ENCODE measurements at places on chromosomes 5 and 9.
A peak's percentile ranks its signal among the peaks of the same experiment; 100 is the strongest.

- no peak for DNase-seq
Measured at GRCh38 chr9:125472926-125473701, 211.5 kb downstream of the GAPVD1 start.

DNA sequence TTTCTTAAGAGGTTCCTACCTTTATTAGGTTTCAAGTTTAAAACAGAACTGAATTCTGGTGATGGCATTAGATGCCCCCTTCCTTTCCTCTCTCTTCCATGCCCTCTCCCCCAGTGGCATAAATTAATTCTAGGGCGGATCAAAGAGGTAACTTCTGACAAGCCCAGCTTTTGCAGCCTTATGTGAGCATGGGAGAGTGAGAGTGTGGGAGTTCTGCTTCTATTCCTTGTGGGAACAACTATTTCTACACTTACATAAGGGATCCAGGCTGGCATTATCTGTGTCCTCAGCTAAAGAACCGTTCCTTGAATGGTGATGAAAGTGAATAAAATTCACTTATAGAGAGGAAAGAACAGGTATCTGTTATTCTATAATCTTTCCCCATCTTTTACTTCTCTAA is 437.6 kb downstream of the KIF4B start:
- no peak for DNase-seq

DNA sequence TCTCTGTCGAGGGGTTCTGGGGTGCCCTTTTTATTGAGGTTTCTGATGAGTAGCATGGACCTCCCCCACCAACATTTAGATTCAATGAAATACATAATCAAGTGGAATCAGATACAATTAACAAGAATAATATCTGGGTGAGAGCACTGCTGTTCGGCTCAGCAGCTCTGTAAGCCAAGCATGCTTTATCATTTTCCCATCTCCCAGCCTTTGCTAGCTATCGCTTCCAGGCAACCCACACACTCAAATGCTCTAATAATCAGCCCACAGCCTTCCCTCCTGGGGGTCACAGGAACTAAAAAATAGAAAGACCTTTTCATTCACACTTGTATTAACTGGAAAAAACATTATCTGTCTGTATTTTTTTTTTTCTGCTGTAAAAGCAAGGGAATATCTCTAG is 8.9 kb downstream of the PLPPR1 start:
- no peak for DNase-seq

DNA sequence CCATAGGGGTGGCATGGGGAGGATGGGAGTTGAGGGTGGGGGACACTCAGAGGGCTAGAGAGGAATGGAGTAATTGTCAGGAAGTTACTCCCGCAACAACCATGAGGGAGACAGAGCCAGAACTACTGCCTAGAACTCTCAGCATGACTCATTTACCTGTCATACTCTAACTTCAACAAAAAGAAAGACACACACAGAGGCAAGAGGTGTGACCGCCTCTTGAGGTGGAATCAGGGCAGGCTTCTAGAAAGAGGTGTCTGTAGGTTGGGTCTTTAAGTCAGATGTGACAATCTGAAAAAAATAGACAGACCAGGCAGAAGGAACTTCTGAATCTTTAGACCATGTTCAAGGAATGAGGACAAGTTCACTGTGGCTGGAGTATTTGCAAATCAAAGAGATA is 73.4 kb downstream of the GABBR2 start:
- DNase-seq: no peak

- DNase-seq: no peak
Measured at GRCh38 chr5:87411586-87411972, 1.2 kb downstream of the CCNH start.

DNA sequence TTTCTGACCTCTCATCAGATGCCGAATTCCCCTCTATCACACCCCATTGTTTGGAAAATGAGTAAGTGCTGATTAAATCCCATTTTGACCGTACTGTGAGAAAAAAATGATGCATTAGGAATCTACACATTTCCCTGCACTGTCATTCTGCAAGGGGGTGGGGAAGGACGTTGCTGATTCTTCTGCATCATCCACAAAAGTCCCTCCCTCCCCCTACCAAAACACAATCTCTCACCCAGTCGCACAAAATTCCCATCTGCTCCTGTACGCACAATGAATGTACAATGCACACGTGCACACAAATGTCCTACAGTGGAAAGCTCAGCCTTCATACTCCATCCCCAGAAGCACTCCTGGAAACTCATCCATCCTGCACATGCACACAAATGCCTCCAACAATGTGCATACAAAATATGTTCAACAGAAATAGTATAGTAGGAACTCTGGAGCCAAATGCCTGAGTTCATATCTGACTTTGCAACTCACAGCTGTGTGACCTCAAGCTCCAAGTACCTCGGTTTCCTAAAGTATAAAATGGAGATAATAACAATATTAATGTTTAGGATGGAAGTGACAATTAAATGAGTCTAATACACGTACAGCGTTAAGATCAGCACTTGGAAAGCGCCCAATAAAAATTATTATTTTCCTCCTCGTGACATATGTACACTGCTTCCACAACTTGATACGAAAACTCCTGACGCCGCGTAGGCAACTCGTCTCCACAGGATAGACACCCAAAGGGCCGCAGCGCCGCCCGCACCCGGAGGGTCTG is 809 bp downstream of the TNIP1 start:
- DNase-seq: peak; percentile 63

DNA sequence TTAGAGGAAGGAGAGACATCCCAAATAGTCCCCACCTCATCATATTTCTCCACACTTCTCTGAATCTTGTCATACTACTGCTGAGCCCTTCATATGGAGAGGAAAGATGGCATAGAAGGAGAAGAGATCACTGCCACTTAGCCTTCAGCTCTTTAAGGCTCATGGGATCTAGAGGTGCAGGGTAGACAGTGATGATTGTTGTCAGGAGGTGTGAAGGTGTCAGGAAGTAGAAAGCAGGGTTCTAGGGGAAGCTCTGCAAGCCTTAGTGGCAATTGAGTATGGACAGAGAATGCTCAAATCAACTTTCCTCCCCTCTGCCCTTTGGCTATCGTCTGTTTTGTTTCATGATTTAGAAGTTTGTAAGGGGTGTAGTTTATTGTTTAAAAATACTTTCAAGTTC is 505.7 kb downstream of the ZNF608 start:
- DNase-seq: no peak

- DNase-seq: no peak
Measured at GRCh38 chr5:42675602-42676001, 81.0 kb upstream of the CCDC152 start.

DNA sequence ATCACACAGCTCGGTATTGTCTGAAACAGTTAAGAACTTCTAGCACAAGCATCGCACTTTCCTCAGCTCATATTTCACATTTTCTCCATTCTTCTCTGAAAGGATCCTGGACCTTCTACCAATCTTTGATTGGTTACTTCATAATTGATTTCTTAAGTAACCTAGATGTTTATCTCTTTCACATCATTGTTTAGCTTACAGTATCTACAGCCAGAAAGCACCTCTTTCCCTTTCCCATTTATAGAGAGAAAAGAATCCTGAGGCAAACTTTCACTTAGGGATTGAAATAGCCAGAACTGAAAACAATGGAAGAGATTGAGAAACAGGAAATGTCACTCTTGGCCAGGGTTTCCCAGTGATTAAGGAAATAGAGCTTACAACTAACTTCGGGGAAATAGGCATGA is 2.5 kb downstream of the IL33 start:
- no peak for DNase-seq

DNA sequence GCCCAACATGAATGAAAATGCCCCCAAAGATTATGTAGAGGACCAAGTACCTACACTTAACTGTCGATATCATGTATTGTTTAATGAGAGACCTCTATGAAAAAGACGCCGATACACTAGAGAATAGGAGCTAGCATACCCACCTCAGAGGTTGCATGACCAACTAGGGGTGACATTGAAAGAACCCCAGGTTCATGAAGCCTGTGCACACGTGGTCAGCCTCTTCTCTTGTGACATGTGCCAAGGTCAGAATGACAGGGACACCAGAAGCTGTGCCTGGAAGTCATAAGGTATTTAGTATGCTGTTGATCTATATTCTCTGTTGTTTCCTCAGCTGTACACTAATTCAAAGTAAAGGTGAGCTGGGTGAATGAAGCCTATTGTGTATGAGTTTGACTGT is 1594.1 kb downstream of the EFNA5 start:
- no peak for DNase-seq

GRCh38 chr5:89071101-89071940 is 188.3 kb upstream of the MEF2C start:
- no peak for DNase-seq

DNA sequence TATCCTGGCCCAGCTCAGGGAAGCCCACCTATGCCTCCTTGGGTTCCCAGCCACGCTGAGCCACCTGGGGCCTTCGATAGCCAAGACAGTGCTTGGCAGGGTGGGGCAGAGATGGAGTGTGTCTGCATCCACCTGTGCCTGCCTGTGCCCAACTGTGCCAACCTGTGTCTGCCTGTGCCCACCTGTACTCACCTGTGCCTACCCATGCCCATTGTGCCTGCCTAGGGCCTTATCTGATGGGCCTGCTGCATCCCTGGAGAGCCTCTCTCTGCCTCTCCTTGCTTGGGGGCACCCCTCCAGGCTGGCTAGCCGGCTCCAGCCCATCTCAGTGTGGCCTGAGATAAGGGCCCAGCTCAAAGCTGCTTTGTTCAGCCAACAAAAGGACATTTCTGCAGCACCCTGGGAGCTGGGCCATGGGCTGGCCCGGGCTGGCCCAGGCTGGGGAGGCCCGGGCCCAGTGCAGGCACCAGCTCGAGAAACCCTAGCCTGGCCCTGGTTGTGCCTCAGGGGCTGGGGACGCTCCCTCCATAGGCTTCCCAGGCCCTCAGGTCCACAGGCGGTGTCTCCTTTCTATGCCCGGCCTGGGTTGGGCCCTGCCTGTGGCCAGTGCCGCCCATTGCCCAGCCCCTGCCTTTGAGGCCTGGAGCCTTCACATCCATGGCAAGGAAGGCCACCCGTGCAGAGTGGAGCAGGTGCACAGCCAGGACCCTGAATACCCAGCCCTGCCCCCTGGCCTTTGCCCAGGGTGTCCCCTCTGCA is 37.3 kb upstream of the NOTCH1 start:
- DNase-seq: no peak

DNA sequence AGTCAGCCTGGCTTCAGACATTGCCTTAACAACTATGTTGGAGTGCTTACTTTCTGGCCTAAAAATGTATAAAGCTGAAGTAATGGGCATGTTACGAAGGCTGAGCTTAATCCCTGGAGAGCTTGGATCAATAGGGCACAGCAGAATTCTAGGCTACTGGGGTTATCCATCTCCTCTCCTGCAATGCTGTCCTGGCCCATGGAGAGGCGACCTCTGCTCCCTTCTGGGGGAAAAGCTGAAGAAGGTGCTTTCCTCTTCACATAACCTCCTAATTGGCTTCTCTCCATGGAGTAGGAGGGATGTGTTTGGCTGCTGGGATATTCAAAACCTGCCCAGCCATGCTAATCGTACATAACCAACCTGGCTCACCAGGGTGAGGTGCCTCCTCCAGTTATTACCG is 403.5 kb downstream of the DMRT2 start:
- no peak for DNase-seq

GRCh38 chr5:90142541-90142940 is 267.0 kb downstream of the CETN3 start:
- peak; percentile 41 for DNase-seq

DNA sequence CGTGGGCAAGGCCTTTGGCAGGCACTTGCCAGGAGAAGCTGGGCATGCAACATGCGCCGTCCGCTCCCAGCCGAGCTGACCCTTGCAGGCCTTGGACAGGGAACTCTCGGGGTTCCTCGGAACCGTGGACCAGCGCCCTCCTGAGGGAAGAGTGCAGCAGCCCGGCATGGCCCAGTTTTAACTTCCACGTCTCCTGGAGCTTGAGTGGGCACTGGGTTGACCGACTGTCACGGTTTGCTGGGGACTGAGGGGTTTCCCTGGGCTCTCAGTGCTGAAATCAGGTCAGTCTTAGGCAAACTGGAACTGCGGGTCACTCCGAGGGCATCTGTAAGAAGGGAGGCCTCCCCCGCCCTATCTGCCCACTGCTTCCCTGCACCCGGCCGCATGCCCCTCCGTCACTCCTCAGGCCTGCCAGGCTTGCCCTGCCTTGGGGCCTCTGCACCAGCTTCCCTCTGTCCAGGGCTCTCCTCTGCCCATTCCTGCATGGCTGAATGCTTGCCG is 87.0 kb upstream of the PHYKPL start:
- no peak for DNase-seq

- no peak for DNase-seq
Measured at GRCh38 chr5:81632679-81633078, 118.2 kb downstream of the SSBP2 start.

DNA sequence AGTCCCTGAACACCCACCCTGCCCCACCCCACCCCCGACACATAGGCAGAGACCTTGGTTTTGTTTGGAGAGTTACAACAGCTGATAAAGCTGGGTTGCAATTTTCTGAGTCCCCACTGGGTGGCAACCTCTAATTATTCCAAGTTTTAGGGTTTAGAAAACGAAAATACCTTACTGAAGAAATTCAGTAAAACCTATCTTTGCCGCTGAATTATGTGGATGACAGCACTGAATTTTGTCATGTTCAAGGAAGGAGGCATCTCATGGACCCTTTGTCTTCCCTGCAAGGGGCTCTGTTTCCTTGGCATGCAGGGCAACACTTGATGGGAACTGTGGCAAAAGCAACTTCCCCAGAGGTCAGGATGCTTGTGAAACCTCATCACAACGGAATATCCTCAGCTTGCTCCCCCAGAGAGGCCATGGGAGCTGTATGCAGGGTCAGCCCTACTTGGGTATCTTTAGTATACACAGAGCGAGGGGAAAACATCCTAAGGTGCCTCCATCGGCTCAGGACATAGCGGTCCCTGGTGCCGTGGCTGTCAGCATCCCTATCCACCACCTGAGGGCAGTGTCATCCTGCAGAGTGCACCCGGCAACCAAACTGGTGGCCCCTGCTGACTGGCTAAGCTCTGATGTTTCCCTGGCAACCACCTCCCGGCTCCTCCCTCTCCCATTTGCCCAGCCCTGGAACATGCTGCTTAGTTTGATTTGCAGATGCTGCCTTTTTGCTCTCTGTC is 123.1 kb downstream of the RXRA start:
- peak; percentile 96 for DNase-seq
